Progenitor cell of endocrine pancreas (in vitro differentiated cells): ENCODE measurements at places on chromosomes 5 and 9.

DNA sequence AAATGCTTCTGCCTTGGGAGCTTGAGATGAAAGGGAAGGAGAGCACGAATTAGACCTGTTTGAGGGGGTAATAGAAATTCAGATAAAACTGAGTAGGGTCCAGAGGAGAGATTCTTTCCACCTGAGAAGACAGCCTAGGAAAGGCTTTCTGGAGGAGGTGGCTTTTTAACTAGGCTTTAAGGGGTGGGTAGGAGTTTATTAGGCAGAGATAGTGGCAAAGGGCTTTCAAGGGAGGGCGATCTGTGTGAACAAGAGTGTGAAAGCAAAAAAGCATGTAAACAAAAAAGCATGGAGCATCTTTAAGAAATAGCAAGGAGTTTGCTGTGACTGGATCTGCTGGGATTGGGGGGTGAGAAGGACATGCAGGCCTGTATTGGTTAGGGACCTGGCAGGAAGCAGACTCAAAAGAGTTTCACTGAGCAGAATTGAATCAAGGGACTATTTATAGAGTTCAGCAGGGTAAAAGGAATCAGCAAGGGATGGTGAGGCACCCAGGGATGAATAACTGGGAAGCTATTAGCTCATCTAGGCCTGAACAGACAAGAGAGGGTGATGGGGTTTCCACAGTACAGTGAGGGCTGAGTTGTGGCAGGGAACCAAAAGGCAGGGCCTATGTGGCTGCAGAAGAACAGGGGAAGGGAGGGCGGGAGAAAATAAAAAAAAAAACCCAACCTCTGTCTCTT is 18.8 kb downstream of the SLC1A1 start:
- no peak for DNase-seq

GRCh38 chr9:89781838-89782540 is 177.2 kb downstream of the GADD45G start:
- no peak for DNase-seq

GRCh38 chr5:131151216-131151615 is 13.8 kb downstream of the HINT1 start:
- no peak for DNase-seq

DNA sequence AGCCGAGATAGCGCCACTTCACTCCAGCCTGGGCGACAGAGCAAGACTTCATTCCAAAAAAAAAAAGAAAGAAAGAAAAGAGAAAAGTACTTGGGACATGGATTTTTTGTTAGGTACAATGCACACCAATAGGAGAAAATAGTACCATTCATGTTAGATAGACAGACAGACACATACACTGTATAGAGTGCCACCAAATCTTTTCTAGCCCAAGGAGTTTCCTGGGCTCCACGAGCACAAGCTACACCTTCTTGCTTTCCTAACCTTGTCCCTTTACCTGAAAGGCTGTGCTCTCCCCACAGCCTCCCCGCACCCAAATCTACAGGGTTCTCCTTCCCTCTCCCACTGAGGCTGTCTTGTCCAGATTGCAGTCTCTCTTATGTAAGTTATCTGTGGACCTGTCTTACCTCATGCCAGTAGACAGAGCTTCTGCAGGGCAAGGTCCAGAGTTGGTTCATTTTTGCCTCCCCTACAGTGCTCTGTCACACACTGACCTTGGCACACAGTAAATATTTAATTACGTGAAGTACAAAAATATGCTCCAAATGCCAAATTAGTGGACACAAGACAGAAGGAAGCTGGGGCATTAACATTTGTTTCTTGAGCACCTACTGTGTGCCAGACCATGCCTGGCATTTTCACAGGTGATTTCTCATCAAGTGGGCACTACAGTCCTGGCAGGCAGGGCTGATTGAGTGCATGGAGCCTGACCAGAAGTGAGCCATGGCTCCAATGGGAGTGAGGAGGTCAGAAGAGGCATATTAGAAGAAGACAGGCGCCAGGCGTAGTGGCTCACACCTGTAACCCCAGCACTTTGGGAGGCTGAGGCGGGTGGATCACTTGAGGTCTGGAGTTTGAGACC is 5.9 kb downstream of the ALAD start:
- DNase-seq, result no peak

DNA sequence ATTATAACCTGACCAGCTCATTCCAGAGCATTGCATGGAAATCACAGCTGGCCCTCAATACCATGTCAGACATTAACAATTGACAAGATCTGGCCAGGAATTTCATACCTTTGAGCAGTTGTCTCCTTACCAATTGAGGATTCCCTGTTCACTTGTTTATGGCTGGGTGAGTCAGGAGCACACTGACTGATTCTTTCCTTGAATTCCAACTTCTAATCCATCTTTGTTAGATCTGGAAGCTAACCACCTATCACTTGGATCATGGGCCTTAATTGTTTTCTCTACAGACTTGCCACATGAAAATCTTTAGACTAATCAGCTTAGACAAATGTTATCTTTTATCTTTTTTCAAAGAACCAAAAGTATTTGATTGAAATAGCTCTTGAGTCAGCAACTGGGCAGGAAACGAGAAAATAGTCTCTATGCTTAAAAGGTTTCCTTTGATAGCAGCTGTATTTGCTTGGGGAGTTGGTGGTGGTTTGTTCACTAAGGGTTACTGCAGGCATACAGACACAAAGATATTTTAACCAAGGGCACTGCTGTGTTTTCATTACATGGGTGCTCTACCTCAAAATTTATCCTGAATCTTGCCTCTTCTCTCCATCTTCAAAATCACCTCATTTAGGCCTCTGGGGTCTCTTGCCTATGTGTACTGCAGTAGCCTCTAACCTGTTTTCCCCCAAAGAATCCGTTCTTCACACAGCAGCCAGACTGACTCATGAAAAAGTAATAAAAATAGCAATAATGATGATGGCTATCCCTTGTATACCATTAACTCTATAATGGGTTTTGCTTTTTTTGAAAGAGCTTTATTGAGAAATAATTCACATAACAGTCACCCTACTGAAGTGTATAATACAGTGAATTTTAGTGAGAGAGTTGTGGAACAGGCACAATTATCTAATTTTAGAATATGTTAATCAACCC is 197.0 kb upstream of the NMUR2 start:
- no peak for DNase-seq

- DNase-seq, result no peak
These were observed 77.2 kb upstream of the NEK6 start for GRCh38 chr9:124180557-124180956.

- no peak for DNase-seq
These were observed 178.4 kb downstream of the KIAA0825 start for GRCh38 chr5:94440015-94440414.

- no peak for DNase-seq
These were observed 10.7 kb downstream of the PCDH12 start for GRCh38 chr5:141947316-141947715.

GRCh38 chr5:488744-489688 is 35.2 kb downstream of the SLC9A3 start:
- no peak for DNase-seq

DNA sequence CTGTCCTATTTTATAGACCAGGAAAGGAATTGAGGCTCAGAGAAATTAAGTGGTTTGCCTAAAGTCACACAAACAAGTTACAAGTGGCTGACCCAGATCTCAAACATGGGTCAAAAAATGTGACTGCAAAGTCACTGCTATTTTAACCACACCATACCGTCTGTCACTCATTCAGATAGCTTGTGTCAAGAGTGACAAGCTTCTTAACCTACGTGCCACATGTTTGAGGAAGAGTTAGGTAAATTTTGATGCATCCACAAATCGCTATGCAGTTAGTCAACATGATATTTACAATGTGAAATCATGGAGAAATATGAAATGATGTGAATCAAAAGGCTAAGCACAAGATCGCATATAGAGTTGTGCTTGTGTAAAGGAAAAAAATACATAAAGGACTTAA is 22.7 kb upstream of the GNE start:
- no peak for DNase-seq

DNA sequence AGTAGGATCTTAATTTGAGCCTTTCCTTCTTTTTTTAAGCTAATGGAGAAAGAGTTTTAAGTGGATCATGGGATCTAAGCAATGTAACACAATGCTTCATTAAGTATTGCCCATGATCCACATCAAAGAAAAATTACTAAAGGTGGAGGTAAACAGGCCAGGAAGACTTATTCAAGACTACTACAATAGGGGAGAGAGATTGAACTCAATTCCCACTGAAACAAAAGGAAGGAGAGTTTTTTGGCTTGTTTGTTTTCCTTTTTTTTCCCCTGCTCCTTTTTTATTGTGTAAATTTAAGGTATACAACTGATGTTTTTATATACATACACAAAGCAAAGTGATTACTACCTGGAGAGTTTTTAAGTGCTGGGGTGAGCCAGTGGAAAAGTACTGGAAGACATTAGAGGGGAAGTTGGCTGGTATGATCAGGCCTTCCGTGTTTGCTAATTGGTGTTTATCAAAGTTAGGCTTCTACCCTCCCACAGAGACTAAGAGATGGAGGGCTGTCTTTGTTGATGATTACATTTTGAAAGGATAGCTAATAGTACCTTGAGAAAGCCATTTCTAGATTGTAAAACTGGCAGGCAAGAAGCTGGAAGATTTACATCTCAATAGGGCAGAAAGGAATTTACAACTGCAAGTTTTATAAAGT is 262.7 kb downstream of the CHSY3 start:
- no peak for DNase-seq

DNA sequence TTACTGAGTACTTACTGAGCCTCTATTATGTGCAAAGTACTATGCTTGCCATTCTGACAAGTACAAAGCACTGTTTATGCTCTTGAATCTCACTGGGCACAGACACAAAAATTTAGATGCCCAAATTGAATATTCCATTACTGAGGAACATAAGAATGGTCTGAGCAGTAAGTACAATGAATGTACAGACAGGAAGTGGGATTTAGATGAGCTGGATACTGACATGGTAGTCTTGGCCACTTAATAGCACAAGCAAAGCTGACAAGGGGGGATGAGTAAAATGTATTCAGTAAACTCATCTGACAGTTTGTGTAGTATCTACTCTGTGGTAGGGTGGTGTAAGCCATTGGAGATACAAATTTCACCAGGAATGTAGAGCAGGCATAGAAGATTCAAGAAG is 132.4 kb downstream of the EFNA5 start:
- no peak for DNase-seq

- DNase-seq, result no peak
These were observed 508.2 kb downstream of the CDK5RAP2 start for GRCh38 chr9:120071760-120072159.

GRCh38 chr9:69421908-69422801 is 97.1 kb downstream of the ENTREP1 start:
- DNase-seq, result peak; percentile 35

DNA sequence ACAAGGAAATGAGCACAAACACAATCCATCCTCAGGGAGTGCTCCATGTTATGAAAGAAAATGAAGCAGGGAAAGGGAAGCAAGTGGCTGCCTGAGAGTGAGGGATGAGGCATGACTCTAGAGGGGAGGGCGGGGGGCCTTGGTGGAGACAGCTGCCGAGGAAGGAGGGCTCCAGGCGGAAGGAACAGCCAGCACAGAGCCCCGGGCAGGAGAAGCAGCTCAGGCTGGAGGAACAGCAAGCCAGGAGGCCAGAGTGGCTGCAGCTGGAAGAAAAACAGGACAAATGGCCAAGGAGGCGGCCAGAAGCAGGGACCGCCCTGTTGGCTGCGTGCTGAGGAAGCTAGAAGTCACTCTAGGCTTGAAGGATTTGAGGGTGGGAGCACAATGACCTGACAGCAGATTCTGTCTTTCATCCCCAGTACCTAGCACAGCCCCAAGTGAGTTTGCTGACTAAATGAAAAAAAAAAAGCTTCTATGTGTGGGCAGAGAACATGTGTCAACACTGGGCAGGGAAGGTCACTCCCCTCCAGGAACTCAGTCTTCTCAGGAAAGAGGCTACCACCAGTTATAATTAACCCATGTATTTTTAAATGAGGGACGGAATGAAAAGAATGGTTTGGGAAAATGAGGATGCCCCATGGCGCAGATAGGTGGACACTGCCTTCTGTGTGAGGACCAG is 142.8 kb downstream of the DCP2 start:
- DNase-seq, result no peak
